ENCODE measurements at places on chromosomes 1 and 21.

DNA sequence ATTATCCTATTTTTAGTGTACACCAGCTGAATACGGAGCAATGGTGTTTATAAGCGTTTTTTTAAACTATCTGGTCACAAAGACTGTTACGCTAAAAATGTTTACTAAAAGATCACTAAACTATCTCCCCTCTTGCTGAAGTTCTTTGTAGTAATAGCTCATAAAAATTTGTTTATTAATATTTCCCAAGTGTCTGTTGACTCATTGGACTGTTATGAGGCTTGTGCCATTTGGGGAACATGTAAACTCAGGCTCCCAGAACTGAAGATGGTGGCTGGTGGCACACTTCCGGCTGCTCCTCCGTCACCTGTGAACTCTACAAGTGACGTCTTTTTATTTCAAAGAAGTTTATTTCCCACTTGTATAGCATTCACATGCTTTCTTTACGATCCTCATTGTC lies 46.3 kb downstream of the AIDA start:
- DNase-seq: peak; percentile 11

- peak; percentile 97 for DNase-seq
Observed at GRCh38 chr1:183205196-183205781, 19.2 kb downstream of the LAMC2 start.

DNA sequence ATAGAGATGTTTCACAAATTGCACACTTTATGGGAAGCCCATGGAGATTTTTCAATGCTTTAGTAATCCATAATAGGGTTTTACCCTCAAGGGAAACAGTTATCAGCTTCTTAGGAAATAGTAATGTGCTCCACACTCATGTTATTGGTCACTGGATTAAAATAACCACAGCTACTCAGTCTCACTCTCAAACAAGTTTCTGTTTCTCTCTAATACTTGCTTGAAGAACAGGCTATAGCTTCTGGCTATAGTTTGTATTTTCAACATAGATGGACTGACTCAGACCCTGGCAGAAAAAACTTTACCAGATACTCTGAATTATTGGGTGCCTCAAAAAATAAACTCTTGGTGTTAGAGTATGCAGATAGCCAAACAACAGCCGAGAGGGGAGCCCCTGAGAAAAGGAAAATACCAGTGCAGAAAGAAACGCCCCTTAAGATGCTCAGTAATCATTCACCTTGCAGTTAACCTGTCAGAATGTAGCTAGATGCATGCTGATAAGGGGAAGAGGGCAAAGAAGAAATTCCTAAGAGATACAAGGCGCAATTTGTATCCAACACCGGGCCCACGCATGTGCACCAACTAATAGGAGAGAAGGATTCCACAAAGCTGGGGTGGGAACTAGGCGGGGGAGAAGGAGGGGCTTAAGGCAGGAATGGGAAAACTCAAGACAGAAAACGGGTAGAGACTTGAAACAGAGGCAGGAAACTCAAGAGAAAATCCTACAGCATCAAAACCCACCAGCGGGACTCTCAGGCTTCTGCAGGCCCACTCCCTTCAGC lies 30.4 kb upstream of the PDE4B start:
- DNase-seq: peak; percentile 57

GRCh38 chr1:4305526-4306301 lies 348.7 kb upstream of the AJAP1 start:
- no peak for DNase-seq

DNA sequence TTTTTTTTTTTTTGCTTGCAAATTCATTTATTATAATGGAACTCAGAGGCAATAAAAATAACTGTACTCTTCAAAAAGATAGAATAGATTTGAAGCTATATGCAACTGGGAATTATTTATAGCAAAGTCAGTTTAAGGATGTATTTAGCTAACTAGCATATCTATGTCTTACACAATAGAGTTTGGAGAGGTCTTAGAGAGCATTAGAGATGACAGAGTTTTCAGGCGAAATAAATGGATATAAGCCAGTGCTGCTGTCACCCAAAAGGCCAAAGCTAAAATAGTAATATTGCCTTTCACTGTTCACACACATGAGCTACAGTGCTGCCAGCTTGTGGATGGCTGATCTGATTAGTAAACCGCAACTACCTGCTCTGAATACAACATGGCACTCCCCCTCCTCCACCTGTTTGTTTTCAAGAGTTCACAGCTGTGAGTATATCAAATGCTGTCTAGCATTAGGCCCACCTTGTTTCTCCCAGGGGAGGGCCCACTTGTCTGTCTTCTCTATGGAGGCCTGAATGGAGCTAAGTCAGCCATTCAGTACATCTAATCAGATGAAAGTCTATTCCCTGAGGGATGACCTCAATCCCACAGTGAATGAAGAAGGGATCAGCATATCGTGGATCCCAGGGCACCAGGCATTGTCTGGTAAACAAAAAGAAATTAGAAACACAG lies 25.2 kb upstream of the SSX2IP start:
- DNase-seq: no peak

DNA sequence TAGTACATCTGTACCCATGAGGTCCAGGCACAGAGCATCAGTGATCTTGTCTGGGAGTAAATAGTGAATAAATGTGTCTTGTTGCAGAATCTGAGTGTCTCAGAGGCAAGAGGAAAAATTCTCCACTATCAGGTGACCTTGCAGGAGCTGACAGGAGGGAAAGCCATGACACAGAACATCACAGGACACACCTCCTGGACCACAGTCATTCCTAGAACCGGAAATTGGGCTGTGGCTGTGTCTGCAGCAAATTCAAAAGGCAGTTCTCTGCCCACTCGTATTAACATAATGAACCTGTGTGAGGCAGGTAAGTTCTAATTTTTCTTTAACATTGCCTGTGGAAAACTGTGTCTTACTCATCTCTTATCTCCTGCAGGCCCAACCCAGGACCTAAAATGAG lies 43.1 kb downstream of the IL12RB2 start:
- DNase-seq: no peak

- DNase-seq: no peak
Observed at GRCh38 chr1:30642391-30643120, 80.8 kb downstream of the MATN1 start.

DNA sequence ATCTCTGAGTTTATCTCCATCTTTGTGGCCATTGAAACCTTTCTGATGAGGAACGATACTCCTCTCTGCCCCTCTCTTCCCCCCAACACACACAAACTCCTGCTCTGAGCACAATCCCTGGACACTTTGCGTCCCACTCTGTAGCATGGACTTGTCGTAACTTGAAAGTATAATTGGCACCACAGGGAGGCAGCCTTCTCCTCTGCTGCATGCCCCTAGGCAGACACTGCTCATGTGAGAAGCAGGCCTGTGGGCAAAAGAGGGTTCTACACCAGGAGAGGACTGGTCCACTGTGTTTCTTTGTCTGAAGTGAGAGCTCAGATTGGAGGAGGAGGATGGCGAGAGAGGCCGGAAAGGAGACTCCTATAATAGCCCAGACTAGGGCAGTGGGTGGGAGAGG lies 3.8 kb upstream of the PARS2 start:
- no peak for DNase-seq

- no peak for DNase-seq
Observed at GRCh38 chr1:185421485-185422107, 104.6 kb upstream of the IVNS1ABP start.

GRCh38 chr1:64539781-64540218 lies 69.9 kb downstream of the CACHD1 start:
- DNase-seq: peak; percentile 47

DNA sequence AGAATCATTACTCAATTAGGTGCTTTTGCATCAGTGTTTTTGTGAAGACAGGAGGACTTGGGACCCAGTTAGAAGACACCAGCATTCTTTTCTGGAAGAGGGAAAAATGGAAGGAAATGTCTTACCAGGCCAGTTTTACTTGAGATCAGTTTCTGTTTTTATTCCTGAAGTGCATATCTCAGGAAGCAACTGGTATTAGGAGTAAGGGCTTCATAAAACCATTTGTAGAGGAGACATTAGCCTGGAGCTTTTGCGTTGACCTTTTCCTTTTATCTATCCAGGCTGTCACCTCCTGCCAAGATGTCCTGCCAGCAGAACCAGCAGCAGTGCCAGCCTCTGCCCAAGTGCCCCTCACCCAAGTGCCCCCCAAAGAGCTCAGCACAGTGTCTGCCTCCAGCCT lies at the start of gene LCE3B:
Gene LCE3B, plus strand, starts transcription at position 301 of the 400 bp plus-strand sequence. Its CDS starts 0 bp downstream, at position 301.
- DNase-seq: no peak

GRCh38 chr1:81208441-81208840 lies 592.3 kb upstream of the ADGRL2 start:
- DNase-seq: no peak

GRCh38 chr1:16925635-16926490 lies 4.1 kb downstream of the CROCC start:
- DNase-seq: no peak

DNA sequence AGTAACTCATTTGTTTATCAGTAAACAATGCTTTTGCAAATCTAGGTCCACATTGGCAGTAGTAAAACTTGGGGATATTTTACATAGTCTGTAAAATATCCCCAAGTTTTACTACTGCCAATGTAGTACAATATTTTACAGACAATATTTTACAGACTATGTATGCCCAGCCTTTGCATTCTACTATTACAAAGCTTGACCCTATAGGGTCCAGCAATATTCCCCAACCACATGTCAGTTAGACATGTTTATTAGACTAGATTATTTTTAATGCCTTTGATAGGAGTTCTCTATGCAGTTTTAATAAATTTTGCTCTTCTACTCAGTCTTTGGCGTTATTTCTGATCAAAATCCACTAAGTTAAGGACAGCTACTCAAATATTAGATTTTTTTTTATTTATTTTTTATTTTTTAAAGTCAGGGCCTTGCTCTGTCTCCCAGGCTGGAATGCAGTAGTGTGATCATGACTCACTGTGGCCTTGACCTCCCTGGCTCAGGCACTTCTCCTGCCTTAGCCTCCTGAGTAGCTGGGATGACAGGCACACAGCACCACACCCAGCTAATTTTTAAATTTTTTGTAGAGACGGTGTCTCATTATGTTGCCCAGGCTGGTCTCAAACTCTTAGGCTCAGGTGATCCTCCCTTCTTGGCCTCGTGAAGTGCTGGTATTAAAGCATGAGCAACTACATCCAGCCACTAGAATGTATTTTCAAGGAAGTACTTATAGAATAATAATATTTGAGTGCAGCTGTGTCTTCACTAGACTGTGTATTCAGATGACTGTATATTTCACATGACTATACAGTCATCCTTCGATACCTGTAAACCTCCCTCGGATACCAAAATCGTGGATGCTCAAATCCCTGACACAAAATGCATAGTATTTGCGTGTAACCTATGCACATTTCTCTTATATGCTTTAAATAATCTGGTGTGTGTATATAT lies 19.8 kb downstream of the MIER1 start:
- peak; percentile 75 for DNase-seq

DNA sequence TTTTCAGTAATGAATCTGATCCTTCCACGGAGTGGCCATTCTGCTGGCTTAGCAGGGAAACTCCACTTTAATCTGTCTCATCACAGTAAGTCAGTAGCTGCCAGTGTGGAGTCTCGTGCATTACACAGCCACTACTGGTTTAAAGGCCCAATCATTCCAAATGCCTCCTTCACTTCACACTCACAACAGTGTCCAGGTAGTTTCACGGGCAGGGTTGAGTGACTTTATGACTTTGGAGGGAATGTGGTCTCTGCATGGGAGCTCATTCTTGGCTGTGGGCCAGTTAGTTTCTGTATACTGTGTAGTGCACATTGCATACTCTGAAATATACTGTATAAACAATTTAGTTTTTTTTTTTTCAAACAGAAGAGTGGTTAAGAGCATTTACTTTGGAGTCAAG lies 34.6 kb upstream of the C1orf87 start:
- DNase-seq: no peak

GRCh38 chr1:89804642-89805237 lies 16.1 kb upstream of the LRRC8D start:
- peak; percentile 81 for DNase-seq

DNA sequence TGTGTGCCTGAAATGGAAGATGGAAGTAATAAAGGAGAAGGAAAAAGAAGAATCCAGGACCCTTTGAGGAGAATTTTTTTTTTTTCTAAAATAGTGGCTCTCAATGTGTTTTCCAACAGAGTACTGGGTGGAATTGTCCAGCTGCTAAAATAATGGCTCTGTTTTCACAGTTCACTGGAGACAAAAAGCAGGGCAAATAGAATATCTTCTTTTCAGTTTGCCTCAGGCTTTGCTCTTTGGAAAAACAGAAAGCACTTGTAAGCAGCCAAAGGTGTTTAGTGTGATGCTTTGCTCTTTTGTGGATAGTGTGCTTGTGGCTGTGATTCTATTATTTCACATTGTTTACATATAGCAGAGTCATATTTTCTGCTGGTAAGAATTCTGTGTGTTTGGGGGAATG lies 77.4 kb upstream of the MROH9 start:
- no peak for DNase-seq

GRCh38 chr1:229629261-229629660 lies 3.2 kb downstream of the URB2 start:
- no peak for DNase-seq

DNA sequence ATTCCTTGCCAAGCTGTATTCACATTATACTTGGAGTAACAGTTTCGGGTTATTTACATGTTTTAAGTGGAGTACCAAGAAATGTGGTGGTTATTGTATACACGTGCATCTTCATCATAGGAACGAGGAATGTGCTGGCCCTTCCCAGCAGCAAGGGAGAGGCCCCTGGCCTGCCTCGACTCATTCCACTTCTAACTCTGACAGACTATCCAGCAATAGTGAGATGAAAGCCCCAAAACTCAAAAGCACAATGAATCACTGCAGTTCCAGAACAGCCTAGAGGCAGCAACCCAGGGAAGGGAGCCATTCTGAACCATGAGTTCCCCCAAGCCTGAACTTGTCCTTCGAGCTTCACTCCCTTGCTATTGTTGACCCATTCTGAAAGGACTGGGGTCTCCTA lies 23.1 kb downstream of the FAM89A start:
- no peak for DNase-seq

DNA sequence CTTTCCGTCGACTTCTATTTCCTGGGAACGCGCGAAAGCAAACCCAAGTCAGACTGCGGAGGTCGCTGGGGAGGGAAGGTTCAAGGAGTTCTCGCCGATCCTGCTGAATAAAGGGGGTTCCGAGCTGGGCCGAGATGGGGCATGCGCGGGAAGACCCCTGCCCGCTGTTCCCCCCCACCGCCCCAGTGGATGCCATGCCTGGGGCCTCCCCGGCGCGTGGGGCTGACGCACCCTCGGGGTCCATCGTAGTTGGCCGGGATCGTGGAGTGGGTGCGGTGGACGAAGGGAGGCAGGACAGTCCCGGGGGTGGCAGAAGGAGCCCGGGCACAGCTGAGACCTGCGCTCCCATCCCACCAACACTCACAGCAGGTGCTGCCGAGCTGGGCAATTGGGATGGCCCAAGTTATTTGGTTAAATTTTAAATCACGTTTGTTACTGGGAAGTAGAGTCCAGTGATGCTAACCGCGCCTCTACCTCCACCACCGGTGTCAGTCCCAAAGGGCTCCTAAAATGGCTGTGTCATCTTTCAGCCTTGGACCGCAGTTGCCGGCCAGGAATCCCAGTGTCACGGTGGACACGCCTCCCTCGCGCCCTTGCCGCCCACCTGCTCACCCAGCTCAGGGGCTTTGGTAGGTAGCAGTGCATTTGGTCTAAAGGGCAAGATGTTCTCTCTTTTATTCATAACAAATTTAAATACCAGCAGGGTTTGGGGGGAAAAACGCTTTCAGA lies 801 bp downstream of the MX1 start:
- no peak for DNase-seq

- DNase-seq: no peak
Observed at GRCh38 chr1:6588893-6589520, 9.2 kb downstream of the ZBTB48 start.

All from AG10803 (cell line).